Activated naive CD4-positive, alpha-beta T cell treated with anti-CD3 and anti-CD28 coated beads, Interleukin-2, amount 50 U/mL, for 72 hours (primary cell): ENCODE measurements at places on chromosomes 3 and 15. TPM values are rescaled to one million over a fixed set of nuclear protein-coding genes. Genes with fewer than 3 reads are reported as not detected.

SHF gene
- 8.6 TPM for total RNA-seq

CACNA1D gene
- total RNA-seq = 0.10 TPM

MESP2 gene
- total RNA-seq = not detected

ERICH6 gene
- total RNA-seq = not detected

CCDC191 gene
- total RNA-seq = 0.77 TPM
